ENCODE measurements at places on chromosomes 2 and 18. TPM values are rescaled to one million over a fixed set of nuclear protein-coding genes. Genes with fewer than 3 reads are reported as not detected.
A peak's percentile ranks its signal among the peaks of the same experiment; 100 is the strongest.

DNA sequence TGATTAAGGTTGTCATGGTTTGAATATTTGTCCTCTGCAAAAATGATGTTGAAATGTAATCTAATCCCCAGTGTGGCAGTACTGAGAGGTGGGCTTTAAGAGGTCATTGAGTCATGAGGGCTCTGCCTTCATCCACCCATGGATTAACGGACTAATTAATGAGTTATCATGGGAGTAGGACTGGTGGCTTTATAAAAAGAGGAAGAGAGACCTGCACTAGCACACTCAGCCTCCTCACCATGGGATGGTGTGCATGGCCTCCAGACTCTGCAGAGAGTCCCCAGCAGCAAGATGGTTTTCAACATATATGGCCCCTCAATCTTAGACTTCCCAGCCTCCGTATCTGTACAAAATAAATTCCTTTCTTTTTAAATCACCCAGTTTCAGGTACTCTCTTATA lies 41.0 kb downstream of the DTNB start:
- DNase-seq: no peak

- DNase-seq: no peak
These were observed 75.3 kb upstream of the ZC3H15 start for GRCh38 chr2:186410802-186411201.

DNA sequence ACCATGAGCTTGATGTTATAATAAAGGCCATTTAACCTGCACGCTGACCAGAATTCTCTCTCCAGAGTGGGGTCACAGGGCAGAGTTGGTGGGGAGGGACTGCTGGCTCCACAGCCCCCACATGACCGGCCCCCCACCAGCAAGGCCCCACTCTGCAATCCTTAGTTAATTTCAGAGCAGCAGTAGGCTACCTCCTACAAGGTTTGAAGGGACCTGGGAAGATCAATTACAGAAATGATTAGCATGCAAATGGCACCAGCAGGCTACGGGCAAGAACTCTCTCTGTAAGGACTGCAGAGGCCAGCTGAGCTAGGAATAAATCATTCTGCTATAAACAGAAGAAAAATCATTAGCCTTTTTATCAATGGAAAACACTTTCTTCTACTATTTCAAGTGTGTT lies 135.3 kb downstream of the C1D start:
- DNase-seq: no peak

- no peak for DNase-seq
These were observed 32.5 kb downstream of the INPP5D start for GRCh38 chr2:233092432-233093165.

DNA sequence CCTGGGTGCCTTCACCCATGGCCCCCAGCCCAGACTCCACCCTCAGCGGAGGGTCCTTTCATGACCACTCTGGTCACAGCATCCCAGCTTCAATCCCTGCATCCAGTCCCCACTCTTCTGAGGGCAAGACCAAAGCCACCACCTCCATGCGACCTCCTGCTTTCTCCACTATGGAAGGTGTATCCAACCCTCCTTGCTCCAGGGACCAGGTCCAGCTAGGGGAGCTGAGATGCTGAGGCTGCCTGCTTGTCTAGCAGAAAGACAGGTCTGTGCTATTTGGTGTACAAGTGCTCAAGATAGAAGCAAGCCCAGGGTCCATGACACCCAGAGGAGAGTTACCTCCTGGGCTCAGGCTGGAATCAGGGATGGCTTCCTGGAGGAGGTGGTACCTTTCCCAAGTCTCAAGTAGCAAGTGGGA lies 73.8 kb upstream of the RAB6C start:
- DNase-seq: no peak

Gene TMEM169
- total RNA-seq: 0.41 TPM

- no peak for DNase-seq
These were observed 14.0 kb upstream of the PDIA6 start for GRCh38 chr2:10826625-10827024.

DNA sequence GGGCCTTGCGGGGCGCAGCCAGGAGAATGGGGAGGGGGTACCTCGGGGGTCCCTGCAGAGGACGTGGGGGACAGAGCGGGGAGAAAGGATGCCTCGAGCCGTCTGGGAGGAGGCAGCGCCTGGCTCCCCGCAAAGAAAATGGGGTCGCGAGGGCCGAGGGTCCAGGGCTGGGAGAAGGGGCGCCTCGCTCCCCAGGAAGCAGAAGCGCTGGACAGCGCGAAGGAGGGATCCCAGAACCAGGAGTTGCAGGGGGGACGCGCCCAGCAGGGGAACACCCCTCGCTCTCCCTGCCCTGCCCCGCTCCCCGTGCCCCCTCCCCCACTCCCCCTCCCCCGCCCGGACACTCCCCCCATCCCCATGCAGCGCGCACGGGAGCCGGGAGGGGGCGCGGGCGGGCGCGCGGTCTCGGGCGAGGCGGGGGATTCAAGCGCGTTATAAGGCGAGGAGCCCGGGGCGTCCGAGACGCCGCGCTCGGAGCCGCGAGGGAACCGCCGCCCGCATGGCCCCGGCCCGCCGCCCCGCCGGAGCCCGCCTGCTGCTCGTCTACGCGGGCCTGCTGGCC lies at the start of gene ERFE:
Gene ERFE (plus strand): TSS at position 462 of the 562 bp plus-strand sequence. CDS start 38 bp downstream, at position 500.
- peak; percentile 43 for DNase-seq

DNA sequence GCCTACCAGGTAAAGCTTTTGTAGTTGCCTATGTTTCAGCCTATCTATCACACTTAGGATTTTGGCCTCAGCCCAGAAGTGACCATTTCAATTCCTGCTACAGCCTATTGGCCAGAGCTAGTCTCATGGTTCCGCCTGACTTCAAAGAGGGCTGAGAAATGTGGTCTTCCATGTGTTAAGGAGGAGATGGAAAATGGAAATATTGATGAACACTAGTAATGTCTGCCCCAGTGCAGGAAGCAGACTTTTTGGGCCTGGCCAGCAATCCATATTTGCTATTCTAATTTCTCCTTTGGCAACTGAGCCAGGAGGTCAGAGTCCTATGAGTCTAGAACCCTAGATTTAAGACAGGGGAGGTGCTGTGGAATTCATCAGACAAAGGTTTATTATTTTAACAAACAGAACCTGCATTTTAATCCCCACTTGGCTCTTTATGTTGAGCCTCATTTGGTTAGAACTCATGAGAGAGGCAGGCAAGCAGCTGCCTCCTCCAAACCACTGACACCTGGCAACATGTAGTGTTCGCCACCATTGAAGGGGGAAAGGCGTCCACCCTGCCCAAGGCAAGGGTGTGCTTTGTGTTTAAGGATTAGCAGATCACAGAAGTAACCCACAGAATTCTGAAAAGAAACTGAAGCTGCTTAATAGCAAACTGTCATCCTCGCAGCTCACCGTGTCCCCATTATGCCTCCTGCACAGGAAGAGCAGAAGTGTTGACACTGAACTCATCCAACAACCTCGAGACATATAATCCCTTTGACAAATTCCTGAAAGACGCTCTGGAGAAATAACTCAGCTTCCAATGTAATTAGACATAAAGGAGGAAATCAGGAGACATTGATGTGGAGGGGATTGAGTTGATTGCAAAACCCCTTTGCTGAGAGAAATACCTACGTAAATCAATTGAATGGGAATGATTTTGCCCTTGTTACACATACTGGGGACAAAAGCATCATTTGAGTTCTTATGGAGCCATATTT lies 47.7 kb upstream of the SCG2 start:
- no peak for DNase-seq

All from psoas muscle (tissue), 8 donors.